A172 (cell line): ENCODE measurements at places on chromosomes 2 and 18. TPM values are rescaled to one million over a fixed set of nuclear protein-coding genes. Genes with fewer than 3 reads are reported as not detected.

DNA sequence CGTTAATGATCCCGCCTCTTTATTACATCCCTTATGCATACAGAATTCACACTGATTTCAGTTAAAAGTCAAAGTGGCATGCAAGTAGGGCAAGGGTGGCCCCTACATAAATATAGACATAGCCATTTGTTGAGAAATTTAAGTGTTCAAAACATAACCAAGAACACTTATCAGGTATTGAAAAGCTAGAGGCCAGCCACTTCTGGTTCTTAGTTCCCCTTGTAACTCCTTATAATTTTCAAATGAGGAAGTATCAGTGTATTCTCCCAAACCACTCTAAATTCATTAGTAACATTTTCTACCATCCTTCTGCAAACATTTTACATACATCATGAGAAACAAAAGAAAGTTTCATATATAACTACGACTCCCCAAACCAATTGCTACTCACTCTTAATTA lies 5.8 kb upstream of the ARL5A start:
- no peak for DNase-seq

- no peak for DNase-seq
Measured at GRCh38 chr18:68608851-68609490, 105.9 kb downstream of the TMX3 start.

DNA sequence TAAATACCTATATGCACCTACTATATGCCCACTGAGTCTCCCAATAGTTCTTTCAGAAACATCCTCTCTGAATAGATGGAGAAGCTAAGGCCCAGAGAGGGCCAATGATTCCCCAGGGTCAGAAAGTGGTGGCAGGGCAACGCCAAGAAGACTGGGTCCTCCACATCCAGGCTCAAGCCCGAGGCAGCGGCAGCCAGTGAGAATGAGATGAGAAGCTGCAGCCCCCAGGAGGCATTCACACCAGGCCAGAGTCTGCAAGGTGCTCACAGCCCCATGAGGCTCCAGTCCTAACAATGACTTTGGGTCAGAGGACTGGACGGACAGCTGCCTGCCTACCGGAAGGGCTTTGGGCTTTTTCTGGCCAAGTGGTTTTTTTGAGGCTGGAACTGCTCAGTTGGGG lies 3.5 kb downstream of the TEX261 start:
- DNase-seq = no peak

DNA sequence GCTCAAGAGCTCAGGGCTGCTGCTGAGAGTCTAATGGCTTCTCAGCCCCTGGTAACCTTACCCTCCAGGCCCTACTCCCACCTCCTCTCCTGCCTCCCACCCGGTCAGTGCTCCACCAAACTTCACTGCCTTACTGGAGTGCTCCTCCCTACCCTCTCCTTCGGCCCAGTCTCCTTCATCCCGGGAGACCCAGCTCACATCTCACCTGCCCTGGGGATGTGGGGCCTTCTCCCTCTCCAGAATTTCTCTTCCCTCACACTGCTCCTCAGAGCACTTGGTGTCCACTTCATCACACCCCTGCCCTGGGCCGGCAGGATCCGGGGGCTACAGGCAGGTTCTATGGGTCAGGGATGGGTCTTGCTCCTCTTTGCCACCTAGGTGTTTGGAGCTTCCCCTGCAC lies 21.6 kb downstream of the PTPN18 start:
- no peak for DNase-seq

GRCh38 chr2:190158798-190159434 lies 96.4 kb upstream of the MSTN start:
- no peak for DNase-seq

DNA sequence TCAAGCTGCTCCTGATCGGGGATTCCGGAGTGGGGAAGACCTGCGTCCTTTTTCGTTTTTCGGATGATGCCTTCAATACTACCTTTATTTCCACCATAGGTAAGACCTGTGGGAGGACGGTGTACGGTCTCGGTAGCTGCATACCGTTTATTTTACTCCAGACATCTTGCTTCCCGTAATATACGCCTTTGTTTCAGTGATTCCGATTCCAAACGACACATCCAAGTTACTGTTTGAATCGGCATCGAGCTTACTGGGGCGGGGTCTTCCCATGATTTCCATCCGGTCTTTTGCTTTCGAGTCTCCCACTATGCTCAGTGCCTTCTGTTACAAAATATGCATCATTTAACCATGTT lies 731 bp downstream of the RAB10 start:
- peak; percentile 24 for DNase-seq

DNA sequence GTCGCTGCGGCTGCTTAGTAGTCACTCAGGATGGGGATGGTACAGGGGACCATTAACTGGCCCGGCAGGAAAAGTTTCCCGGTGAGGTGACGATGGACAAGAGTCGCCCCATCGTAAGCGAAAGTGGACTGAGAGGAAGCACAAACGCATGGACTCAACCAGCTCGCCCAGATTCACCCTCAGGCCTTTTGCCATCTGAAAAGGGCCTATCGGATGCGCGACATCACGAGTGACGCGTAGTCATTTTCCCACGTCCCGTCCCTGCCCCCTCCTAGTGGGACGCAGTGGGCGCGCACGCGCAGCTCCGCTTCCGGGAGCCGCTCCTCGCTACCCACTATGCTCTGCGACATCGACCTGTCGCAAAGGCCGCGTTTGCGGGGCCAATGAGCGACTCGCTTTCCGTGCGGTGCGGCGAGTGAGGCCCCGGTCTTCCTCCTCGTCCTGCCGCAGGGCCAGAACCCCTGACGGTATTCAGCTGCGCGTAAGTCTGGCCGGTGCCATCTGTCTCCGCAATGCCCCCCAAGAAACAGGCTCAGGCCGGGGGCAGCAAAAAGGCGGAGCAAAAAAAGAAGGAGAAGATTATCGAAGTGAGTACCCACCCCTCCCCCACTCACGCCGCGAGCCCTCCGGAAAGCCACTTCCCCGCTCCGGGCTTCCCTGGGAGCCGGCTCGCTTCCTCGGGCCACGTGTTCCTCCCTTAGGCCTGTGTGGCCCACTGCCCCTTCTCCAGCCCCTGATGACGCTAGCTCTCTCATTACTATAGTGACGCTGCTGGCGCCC lies at the start of gene ZC3H15:
Gene ZC3H15, plus strand, starts transcription at position 390 of the 780 bp plus-strand sequence. Its CDS starts 123 bp downstream, at position 513.
- DNase-seq = peak; percentile 96

Gene DSC3
- total RNA-seq = not detected in 2 replicates

Gene ATIC
- total RNA-seq = 28.3 and 33.2 TPM in 2 replicates

Gene ZAP70
- total RNA-seq = not detected in 2 replicates

Gene ERMN
- not detected in 2 replicates for total RNA-seq

Gene RESP18
- not detected in 2 replicates for total RNA-seq

Gene REG3A
- total RNA-seq = not detected in 2 replicates
